ENCODE measurements at places on chromosomes 4 and X.

DNA sequence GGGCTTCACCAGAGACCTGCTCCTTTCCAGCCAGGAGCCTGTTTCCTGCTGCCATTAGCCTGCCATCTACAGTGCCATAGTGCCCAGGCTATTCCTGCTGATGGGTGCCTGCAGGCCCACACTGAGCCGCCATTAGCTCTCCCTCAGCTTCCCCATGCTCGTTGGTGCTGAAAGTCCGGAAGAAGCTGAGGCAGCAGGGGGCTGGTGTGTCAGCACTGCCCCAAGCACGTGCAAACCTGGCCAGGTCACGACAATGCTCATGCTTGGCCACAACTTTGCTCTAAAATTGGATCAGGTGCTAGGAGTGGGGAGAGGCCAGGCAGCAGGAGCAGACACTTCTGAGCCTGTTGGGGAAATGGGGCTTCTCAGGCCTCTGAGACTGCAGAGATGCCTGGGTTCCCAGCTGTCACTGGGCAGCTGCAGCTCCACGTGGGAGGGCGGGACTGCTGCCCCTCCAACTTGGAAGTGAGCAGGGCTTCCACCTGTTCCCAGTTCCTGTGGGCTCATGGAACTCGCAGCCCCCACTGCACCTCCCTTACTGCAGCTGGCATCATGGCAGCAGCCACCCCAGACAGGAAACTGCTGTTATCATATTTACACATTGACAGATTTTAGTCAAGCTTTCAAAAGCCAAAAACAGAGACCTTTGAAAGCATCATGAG lies 913.9 kb downstream of the FSTL5 start:
- no peak for DNase-seq

DNA sequence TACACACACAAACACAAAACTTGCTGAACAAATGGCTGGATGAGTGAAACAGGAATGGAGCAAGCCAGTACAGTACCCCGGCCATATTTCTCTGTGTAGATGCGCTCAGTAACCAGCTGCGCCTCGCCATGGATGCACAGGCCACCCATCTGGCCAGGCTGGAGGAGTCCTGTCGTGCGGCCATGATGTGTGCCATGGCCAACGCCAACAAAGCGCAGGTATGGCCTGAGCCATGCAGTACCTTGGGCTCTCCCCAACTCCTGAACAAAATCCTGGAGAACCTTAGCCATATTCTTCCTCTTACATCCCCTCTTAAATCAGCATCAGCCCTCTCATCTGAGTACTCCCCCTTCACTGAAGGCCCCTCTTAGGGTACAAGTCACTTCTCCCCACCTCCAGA lies 4.4 kb downstream of the HSD17B10 start:
- DNase-seq, result no peak

GRCh38 chr4:40909363-40909876 lies 159.7 kb downstream of the NSUN7 start:
- no peak for DNase-seq

DNA sequence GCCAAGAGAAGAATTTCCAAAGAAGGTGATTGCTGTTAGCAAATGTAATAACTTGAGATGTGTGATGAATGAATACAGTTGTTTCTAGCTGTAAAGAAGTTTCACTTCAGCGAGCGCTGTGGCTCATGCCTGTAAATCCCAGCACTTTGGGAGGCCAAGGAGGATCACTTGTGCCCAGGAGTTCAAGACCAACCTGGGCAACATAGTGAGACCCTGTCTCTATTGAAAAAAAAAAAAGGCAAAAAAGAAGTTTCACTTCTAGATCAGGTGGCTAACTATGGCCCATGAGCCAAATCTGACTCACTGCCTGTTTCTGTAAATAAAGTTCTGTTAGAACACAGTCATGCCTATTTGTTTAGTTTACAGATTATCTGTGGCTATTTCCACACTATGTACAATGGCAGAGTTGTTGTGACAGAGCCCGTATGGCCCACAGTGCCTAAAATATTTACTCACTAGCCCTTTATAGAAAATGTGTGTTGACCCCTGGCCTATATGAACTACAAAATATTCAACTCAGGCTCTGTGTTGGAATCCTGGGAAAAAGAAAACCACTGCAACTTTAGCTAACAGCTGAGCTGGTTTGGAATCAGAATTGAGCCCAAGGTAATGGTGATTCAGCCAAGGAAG lies 54.1 kb upstream of the PRPS1 start:
- DNase-seq, result no peak

Data from right kidney (tissue), 9 donors.